ENCODE measurements at places on chromosomes 5 and 9.

DNA sequence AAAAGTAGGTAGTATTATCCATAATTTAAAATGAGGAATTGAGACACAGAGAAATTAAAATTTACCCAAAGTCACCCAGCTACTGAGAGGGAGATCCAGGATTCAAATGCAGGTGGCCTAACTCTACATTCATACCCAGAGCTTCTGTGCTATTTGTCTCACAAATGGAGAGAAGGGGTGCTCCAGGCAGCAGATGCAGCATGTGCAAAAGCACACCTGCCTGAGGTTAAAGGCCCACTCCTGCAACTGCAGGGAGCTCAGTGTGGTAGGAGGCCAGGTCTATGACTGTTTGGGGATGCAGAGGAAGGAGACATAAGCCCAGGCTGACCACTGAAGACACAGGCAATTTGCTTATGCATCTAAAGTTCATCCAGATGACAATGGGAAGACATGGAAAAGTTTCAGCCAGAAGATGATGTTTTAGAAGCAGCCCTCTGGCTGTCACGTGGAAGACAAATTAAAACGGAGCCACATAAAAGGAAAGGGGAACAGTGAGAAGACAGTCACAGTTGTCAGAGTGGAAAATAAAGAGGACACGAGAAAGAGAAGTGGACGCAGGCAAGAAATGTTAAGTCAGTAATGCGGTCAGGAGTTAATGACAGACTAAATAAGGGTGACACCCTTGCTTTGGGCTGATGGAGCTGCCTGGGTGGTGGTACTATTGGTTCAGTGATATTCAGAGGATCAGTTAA lies 214.7 kb downstream of the EBF1 start:
- no peak for DNase-seq

- peak; percentile 16 for DNase-seq
These were observed 346.8 kb downstream of the PIK3R1 start for GRCh38 chr5:68562308-68562707.

DNA sequence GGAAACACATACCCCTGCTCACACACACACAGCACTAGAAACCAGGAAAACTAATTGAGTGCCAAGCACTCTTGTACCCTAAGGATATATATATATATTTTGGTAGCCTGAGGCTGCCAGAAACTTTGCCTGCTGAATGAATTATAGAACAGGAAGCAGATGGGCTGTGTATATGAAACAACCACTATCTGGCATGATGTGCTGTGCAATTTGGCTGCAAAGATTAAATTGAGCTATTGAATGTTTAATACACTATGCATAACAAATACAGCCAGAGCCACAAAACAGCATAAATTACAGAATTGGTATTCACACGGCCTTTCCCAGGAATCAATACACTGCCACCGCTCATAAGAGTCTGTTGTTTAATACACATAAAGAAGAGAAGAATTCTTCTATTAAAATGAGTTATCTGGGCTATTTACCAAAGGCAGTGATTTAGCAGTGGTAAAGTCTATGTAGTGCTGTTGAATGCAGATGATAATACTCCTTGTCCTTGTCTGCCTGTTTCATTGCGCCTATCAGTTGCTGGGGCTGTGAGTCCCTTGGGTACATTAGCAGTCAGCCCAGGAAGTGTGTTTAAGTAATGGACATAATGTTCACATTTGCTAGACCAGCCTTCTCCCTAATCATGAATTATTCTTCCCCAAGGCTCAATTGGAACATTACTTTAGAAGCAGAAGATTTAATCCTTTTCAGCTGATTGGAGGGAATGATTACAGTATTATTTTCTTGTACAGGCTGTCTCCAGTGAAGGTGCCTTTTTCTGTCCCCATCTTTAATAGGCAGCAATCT lies 294.3 kb downstream of the TLE1 start:
- no peak for DNase-seq

DNA sequence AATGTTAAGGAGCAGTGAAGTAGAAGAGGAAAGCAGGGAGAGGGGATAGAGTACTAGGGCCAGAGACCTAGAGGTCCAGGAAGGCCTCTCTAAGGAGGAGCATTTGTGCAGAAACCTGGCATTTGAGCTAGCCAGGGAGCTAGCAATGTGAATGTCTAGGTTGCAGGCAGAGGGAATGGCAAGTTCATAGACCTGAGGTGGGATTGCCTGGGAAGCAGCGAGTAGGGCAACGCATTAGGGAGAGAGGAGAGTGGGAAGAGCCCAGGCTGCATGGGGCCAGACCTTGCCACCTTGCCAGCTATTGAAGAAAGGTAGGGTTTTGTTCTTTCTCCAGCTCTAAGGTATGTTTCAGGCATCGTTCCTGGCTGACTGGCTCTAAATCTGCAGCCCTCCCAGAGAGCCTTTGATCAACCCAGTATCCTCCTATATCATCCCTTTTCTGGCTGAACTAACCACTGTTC lies 54.0 kb downstream of the SLC22A5 start:
- DNase-seq, result no peak

- peak; percentile 22 for DNase-seq
These were observed 10.4 kb upstream of the ACTBL2 start for GRCh38 chr5:57493034-57493433.

DNA sequence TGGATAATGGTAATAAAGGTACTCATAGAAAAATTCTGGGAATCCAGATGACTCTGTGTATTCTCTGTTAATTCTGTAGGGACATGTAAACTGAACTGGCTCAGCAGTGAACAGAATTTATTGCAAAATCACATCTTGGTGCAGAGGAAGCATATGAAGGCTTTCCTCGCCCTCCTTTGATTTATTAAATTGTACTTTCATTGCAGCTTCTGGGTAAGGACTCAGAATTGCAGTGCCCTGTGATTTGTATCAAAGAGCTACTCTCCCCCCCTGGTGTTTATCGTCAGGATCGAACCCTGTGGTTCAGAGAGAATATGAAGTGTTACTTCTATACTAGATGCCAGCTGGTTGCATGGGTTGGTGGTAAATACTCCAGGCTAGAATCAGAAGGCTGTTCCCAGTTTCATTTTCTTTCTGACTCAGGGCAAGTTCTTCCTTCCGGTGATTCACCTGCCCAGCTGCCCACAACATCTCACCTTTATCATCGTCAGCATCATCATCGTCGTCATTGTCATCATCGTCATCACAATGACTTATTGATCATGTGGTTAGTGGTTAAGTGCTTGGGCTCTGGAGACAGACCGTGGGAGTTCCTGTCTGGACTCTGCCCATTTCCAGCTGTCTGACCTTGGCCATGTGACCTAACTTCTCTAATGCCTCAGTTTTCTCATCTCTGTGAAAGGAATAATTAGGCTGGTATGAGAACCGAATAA lies 238.8 kb downstream of the ARHGAP26 start:
- no peak for DNase-seq

GRCh38 chr5:58717303-58718007 lies 134.6 kb downstream of the RAB3C start:
- DNase-seq, result peak; percentile 8

GRCh38 chr5:115463983-115464382 lies 80.6 kb downstream of the FEM1C start:
- no peak for DNase-seq

DNA sequence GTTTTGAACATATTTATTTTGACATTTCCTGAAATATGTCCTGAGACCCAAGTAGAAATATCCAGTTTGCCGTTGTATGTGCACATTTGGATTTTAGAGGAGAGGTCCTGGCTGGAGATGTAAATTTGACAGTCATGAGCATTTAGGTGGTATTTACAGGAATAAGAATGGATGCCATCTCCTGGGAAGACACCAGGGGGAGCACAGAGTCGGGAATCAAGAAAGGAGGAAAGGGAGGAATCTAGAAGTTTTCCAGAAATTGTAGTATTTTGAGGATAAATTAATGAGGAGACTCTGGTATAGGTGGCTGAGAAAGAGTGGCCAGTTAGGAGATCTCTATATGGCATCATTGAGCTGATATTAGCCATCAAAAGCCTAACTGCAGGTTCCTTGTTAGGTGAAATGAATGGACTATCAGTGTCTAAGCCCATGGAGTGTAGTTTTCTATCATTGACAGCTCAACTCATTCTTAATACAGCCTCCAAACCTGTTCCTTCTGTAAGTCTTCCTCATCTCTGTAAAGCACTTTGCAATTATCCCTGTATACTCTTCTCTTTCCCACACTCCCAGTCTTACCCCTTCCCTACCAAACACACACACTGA lies 7.2 kb downstream of the GAPT start:
- DNase-seq, result no peak

- DNase-seq, result no peak
These were observed 39.5 kb downstream of the TXNDC8 start for GRCh38 chr9:110298043-110298605.

DNA sequence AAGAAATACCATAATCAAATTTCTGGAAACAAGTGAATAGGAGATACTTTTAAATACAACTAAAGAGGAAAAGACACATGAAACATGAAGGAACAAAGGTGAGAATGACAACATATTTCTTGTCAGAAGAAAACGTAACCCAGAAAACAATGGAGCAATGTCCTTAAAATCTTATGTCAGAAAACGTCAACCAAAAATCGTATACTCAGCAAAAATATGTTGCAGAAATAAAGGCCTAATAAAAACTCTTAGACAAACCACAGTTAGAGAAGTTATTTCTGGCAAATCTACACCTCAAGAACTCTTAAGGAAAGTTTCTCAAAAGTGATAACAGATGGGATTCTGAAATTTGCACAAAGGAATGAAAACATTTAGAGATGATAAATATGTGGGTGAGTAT lies 66.3 kb upstream of the FBXL7 start:
- DNase-seq, result no peak
